Activated CD4-positive, alpha-beta T cell treated with anti-CD3 and anti-CD28 coated beads for 48 hours (primary cell): ENCODE measurements at places on chromosomes 6 and 20.

DNA sequence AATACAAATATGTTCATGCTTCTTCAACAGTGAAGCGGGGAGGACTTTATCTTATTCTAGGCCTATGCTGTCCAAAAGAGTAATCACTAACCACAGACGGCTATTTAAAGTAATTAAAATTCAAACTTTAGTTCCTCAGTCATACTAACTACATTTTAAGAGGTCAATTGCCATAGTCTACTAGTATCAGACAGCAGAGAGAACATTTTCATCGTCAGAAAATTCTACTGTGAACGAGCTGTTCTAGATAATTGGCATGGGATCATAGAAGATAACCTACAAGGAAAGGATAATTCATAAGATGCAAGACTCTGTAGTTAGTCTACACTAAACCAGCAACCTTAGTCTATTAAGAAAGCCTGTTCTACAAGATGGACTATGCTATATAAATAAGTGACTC is 44.4 kb downstream of the PRKN start:
- DNase-seq, result no peak

GRCh38 chr6:9463311-9463710 is 951.6 kb downstream of the TFAP2A start:
- no peak for DNase-seq

DNA sequence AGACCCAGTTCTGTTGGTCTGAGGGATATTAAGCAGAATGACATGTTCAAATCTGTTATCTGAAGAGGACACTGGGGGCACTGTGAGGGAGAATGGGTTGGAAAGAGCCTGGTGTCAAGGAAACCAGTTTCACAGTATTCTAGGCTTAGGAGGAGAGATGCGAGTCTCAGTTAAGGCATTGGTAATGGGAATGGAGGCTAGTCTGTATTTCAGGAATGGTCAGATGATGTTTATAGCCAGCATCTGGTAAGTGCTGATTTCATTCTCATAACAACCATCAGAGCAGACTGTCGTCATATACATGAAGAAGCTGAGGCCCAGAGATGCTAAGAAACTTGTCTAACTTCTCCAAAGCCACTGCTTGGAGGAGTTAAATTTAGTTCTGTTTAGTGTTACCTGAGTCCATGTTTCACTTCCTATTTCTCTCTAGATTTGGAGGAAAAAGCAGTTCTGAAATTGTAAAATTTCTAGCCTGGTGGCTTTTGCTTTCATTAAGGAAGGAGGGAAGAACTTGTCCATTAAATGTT is 242.0 kb downstream of the ARID1B start:
- no peak for DNase-seq

- DNase-seq, result no peak
Measured at GRCh38 chr6:145745861-145746260, 10.5 kb upstream of the EPM2A start.

DNA sequence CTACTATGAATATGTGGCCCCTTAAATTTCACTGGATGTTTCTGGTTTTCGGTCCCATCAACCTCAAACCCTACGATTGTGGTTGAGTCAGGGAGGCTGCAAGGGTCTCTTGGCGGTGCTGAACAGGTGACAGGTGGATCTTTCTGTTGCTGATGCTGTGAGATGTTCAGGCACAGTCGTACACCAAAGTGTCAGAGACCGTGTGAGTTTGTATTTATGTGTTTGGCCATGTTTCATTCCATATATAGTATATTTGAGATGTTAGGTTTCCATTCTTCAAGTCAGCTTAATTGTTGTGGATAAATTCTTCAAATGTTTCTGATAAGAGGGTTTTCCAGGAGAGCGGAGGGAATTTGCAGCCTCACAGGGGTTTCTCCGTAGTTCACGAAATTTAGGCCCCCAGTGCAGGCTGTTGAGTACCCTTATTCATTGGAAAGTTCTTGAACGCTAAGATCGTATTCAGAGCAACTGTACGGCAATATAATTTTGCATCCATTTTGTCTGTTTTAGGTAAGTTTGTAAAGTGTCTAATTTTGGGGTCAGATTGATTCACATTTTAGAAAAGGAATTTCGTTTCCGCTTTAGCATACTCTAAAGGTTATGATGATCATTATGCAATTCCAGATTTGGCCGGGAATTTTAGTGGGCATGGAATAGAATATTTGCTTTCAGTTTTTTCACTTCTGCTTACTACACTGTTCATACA is 1.2 kb downstream of the TAB2 start:
- DNase-seq, result no peak

GRCh38 chr6:139539852-139540251 is 165.4 kb upstream of the CITED2 start:
- no peak for DNase-seq

GRCh38 chr6:15254070-15254975 is 8.5 kb downstream of the JARID2 start:
- no peak for DNase-seq

GRCh38 chr20:21234806-21235483 is 68.2 kb upstream of the XRN2 start:
- no peak for DNase-seq

GRCh38 chr6:31826793-31827285 is 699 bp upstream of the HSPA1B start:
- peak; percentile 64 for DNase-seq

GRCh38 chr6:127566651-127567050 is 10.3 kb upstream of the C6orf58 start:
- no peak for DNase-seq

DNA sequence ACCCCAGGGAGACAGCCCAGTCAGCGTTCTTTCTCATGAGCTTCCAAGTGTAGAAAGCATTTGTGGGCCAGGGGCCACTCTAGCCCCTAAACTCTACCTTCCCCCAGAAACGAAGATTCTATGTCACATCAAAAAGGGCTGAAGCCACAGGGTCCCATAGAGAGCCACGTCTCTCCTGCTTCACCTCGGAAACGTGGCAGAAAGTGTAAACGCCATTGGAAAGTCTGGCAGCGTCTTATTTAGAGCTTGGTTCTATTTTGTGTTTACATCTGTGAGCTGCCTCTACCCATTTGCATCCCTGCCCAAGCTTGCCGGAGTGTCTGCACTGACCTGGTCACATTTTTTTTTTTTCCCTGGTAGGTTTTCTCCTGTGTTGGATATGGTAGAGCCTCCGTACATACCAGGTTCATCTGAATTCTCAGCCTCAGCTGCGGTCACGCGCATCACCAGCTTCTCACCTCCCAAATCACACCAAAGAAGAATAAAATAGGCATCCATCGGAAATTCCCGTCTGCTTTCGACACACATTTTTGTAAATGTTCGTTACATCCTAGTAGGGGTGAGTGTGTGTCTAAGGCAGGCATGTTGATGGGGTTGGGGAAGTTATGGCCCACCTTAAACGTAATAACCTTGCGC is 62.6 kb downstream of the NPEPL1 start:
- no peak for DNase-seq

- no peak for DNase-seq
Measured at GRCh38 chr20:61949714-61950640, 115.7 kb downstream of the TAF4 start.

- no peak for DNase-seq
Measured at GRCh38 chr20:373171-373890, 7.2 kb upstream of the TRIB3 start.

- peak; percentile 53 for DNase-seq
Measured at GRCh38 chr20:34473262-34473883, 42.8 kb upstream of the DYNLRB1 start.

- DNase-seq, result no peak
Measured at GRCh38 chr6:33622456-33623431, 1.6 kb downstream of the ITPR3 start.
